Right hindlimb (tissue), 1 donor: ENCODE measurements at places on chromosomes 2 and 18.

- DNase-seq = peak; percentile 89
Measured at GRCh38 chr2:241271706-241272302, 43.7 kb downstream of the HDLBP start.

GRCh38 chr18:8978394-8978793, 124.1 kb upstream of the NDUFV2 start:
- no peak for DNase-seq

GRCh38 chr2:176146101-176146500, 5.2 kb upstream of the HOXD4 start:
- no peak for DNase-seq

GRCh38 chr2:128320906-128321771, 2.5 kb upstream of the HS6ST1 start:
- DNase-seq = peak; percentile 33

DNA sequence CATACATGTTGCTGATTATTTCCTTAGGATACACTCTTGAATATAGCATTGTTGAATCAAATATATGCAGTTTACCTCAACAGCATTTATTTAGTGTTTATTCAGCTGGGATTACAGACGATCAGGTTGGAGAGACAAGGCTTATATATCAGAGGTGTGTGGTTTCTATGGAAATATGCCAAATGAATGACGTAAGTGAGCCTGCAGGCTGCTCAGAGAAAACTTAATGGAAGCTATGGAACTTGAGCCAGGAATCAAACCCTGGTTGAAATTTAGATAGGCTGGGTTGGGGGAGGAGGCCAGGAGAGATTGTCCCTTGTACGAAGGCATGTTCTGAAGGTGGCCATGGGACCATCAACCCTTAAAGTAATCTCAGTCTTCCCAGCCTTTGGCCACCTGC, 79.5 kb downstream of the INPP4A start:
- DNase-seq = no peak

DNA sequence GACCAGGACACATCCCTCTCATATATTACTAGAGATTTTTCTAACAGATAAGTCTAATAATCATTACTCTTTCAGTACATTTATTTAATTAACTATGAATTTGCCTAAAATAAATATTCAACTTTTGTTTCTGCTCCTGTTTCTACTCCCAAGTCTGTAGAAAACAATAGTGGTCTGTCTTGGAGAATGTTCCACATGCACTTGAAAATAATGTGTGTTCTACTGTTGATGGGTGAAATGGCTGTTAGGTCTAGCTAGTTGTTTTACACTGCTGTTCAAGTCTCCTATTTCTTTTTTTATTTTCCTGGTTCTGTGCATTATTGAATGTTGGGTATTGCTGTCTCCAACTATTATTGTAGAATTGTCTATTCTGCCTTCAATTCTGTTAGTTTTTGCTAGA, 47.2 kb downstream of the SPOPL start:
- DNase-seq = no peak

DNA sequence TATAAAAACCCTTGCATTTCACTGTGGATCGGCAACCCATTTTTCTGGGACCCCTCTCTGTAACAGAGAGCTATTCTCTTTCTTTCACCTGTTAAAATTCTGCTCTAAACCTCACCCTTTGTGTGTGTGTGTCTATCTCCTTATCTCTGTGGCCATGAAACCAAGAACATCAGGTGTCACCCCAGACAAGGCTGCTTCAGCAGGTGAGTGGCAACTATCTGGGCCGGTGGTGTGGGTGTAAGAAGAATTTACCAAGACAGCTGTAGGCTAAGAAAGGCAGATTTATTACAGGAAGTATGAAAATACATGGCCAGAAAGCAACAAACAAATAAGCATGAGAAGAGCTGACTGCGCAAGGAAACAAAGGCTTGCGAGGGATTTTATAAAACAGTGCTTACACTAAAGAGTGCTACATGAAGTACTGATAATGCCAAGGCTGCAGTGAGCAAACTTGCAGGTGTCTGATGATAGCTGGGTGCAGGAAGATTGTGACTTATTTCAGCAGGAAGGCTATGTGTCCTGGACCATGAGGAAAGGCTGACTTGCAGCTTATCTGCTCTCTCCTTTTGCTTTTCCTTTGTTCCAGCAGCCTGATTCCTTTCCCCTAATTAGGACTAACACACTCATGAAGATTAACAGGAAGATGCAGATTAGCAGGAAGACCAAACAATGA, 421.1 kb downstream of the PTH2R start:
- no peak for DNase-seq

DNA sequence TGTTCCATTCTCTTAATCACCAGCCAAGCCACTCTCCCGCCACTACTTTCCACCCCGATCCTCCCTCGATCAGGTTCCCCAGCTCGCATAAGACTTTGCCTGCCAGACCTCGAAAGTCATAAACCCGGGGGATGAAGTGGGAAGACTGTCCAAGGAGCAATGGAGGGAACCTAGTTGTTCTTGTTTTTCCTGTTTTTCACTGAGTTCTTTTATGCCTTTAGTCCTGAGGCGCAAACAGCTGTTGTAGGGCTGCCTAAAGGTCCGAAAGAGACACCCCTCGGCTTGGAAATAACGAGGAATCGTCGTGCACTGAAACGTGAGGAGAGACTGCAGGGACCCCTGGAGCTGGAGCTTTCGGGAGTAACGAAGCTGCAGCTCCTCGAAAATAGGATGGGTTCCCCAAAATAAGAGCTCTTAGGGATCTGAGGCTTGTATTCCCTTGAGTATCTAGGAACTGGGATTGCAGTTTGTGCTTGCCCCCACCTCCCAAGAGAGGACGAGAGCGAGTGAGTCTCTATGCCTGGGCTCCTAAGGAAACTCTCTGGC, 1.7 kb upstream of the HOXD12 start:
- no peak for DNase-seq

DNA sequence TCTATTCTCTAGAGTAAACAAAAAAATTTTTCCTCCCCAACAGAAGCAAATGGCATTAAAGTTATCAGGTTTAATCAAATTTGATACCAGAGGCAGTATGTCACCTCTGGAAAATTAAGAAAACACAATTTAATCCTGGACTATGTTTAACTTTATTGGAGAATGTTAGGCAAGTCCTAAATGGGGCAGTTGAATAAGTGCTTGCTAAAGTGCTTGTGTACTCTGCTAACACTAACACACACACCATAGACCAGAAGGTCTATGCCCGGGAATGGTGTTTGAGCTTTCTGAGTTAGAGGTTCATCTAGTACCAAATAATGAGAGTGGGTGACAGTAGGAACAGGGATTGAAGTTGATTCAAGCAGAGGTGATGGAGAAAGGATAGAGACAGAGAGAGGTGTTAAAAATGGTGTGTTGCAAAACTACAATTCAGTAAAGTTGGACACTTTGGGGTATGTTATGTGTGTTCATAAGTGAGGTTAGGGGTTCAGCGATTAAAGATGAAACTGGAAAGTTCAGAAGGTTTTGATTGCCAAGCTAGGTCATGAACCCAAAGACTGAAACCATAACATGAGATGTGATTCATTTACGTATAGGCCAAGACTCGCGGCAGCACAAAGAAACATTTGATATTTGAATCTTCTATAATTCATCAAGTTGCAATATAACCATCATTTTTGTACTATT, 40.5 kb upstream of the PEX13 start:
- DNase-seq = no peak

DNA sequence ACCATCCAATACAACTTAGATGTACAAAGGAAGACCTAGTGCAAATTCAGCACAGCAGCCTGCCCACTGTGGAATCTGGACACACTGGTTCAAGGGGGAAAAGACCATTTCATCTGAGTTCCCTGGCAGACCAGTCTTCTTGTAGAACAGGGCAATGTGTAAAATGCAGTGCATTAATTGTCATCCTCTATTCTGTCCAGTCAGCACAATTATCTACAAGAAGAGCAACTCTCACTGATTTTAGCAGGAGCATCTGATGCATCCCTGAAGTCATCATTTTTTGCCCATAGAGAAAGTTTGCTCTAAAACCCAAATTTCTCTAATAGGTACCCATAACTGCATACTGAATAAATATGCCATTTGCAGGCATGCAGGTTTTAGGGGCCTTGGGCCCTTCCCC, 81.8 kb upstream of the LYPD1 start:
- no peak for DNase-seq

DNA sequence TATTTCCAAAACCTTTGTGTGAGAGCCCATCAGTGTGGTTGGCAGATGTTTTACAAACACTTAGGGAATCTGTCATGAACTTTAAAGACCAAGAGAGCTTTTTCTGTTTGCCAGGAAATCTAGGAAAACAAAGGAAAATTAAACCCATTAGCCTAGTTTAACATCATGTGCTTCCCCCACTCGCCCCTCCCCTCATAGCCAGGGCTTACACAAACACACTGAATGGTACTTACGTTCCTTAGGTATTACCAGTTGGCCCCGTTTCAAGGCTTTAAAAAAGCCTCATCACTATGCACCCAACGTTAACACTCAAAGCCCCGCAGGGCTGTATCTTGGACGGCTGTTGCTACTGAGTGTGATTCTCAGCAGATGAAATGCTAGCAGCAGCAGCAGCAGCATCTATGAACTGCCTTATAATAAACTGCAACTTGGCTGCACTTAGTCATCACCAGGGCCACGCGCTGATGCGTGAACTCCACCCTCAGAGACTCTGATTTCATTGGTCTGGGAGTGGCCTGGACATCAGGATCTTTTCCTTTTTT, 20.1 kb upstream of the TTC39C start:
- DNase-seq = peak; percentile 20

- DNase-seq = no peak
Measured at GRCh38 chr2:167859676-167860075, 387.7 kb downstream of the STK39 start.

DNA sequence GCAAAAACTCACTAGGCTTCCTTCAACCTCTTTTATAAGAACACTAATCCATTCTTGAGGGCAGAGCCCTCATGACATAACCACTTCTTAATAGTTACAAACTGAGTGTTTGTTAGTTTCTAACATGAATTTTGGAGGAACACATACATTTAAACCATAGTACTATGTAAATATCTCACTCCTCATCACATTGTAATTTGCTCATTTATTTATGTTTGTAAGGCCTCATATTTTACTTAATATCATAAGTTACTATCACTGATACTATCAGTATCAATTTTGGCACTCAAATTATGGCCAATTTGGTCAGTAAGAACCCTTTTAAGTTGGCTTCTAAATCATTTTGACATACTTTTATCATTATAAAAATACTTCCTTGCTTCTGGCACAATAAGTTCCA, 603.1 kb downstream of the ZEB2 start:
- DNase-seq = no peak

DNA sequence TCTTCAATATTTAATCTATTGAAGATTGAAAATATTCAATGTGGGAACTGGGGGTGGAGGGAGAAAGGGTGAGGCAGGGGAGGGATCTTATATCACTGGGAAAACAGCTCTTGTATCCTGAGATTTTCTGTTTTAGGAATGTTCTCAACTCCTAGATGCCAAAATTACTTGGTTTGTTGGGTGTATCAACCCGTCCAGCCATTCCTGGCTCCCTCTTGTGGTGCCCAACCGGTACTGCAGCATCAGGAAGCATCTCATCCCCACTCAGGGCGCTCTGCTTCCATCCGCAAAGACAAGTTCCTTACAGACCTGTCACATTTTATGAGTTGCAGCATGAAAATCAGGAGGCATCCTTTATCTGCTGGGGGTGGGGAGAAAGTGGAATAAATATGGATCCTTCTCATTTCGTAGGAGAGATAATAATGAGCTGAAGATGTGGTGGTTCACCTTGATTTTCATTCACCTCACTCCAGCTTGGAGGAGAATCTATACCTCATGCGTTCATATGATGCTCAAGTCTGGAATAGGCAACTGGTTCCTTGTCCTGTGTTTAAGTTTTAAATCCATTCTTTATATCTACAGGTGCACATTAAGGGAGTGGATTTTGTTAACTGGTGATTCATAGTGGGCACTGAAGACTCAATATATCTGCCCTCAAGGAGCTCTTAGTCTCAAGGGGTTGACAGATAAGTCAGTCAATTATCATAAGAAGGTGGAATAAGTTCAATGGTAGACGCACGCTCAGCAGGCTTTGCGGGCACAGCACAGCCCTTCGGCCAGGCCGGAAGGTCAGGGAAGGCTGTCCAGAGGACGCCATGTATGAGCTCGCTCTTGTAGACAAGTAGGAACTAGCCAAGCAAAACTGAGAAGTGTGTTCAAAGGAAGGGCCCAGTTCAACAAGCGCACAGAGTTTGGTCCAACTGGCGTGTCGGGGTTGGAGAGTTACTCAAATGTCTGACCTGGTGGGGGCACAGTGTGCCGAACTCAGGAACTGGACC, 127.3 kb downstream of the RNF144A start:
- DNase-seq = peak; percentile 62

DNA sequence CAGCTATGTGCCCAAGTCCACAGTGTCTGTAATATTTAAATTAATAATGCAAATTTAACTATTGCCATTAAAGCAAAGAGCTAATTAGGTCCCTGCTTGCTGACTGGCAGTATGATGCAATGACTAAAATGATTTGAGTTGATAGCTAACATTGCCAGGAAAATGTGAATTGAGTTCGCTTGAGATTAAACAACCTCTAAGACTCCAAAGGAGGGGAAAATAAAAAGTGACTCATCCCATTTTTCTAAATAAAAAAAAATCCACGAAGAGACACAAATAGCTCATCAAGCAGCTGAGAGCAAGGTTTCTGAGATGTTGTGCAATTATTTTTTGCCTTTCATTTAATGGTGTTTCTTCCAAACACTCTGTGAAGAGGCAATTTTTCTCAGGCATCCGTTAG, 413.0 kb downstream of the MTX2 start:
- DNase-seq = no peak

- no peak for DNase-seq
Measured at GRCh38 chr18:30489890-30490643, 552.5 kb downstream of the DSC3 start.

DNA sequence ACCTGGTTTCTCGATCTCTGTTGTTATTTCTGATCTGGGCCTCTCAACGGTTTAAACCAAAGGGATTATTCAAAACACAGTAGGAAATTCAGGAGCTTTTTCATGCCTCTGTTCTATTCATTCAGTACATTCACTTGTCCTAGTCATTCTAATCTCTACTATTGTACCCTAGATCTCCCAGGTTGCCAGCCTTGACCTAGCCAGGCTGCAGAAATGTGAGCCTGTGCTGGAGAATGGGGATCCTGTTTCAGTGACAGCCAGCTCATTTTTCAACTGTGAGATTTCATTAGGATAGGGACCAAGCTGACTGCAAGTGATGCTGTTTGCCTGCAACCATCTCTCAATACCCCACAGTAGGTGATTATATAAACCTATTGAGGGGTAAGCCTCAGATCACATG, 186.2 kb downstream of the CMPK2 start:
- no peak for DNase-seq

GRCh38 chr2:216287251-216287650, 85.0 kb downstream of the MARCHF4 start:
- DNase-seq = no peak

DNA sequence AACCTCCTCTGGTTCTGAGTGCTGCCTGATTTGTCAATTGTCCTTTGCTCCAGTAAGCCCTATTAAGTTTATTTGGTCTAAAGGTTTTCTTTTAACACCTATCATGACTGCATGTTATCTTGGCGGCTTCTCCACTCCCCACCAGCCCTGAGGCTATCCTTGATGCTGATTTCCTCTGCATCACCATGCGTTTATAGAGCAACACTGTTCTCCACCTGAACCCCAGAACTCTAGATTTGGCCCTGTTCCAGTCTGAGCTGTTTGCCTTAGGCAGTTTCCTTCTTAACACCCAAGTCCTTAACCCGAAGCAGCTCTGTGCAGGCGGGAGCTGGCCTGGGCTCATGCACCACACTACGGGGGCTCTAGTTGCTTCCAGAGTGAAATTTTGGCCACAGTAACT, 98.2 kb upstream of the NPAS2 start:
- DNase-seq = no peak

GRCh38 chr2:160924936-160925353, 235.3 kb upstream of the TANK start:
- no peak for DNase-seq
